SHP77 (cell line): ENCODE measurements at places on chromosomes 7 and 10.

DNA sequence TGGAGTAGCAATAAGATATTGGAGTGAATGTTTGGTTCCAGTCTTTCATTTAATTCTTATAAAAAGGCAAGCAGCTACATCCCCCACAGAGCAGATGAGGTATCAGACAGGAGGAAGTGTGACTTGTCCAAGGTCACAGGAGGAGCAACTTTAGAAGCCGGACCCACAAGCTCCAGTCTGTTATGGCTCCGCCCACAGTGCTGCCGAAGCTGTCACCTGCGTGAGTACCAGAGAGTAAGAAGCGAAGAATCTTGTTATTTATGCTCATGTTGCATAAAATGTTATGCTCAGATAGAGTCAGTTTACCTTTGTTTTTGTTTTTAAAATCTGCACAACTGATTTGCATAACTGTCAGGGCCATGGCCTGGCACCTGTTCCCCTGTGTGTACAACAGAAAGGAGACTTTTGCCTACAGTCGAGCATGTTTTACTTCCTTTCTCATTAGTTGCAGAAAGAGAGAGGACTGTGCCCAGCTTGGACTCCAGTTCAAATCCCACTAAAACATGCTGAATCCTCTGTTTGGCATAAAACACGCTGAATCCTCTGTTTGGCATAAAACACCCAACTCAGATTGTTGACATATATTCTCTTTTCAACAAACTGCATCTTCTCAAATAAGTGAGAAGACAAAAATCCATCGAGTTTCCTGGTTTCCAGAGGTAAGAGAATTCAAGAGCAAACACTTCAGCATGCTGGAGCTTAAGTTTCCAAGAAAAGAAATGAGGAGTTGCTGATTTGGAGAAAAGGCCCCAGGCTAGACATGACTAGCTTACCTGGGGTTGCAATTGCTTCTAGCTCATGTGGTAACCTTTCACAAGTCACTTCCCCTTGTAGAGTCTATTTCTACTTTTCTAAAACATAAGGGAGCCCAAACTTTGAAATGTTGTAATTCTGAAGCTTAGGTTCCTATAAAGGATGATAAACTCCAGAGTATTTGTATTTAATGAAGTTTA, 409.8 kb upstream of the ZMIZ1 start:
- no peak for DNase-seq

- no peak for DNase-seq
Observed at GRCh38 chr7:80699721-80700256, 61.3 kb downstream of the CD36 start.

- no peak for DNase-seq
Observed at GRCh38 chr7:117780832-117781231, 92.4 kb downstream of the CTTNBP2 start.

DNA sequence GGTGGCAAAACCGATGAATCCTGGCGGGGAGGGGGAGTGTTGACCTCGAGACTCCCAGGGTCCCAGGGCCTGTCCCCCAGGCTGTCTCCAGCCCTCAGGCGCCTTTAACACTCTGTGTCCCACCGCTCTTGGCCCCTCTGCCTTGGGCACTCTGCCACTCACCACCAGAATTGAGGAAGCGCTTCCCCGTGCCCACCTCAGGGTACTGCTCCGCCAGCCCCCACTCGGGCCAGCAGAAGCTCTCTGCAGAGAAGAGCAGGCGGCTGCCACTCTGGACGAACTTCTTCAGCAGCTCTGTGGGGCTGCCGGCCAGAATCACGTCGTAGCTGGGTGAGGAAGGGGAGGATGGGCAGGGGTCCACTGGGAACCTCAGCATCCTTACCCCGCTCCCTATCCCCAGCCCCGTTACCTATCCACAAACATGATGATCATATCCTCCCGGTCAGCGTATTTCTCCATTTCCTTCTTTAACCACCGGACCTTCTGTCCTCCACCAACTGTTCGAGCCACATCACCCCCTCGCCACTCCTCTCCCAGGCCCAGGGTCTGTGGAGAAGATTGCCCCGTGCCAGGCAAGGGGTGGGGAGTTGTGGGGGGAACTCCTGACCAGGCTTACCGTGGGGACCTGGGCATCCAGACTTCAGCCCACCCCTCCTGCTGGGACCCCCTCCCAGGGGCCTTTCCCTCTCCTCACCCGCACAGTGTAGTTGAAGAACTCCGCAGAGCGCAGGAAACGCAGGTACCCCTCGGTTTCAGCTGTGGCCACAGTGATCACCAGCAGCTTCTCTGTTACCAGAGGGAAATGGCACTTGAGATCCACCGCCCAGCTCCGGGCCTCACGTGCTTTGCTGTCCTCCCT, 1.2 kb downstream of the PLOD3 start:
- no peak for DNase-seq

DNA sequence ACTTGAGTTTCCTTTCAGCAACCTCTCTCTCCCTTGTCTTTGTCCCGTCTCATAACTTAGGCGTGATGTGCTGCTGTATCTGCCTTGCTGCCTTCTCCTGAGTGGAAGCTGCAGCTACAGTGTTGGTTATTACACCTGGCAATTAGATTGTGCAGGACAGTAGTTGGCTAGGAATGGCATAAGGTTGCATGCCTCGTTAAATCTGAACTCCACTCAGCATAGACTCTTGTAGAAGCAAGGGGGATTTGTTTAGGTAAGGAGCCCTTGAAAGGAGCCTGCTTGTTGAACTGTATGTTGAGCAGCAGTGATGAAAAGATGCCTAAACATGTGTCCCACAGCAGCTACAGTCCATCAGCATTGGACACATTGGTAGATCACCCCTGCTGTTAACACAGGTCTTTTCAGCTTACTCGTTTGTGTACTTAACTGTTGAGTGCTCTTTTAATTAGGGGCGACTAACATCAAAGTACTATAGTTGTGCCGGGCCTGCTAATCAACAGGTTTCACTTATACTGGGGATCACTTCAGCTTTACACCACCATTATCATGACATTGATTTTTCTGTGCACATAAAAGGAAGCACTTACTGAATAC, 225.0 kb downstream of the AUTS2 start:
- DNase-seq = no peak

- no peak for DNase-seq
Observed at GRCh38 chr10:78300526-78300925, 266.9 kb downstream of the RPS24 start.

DNA sequence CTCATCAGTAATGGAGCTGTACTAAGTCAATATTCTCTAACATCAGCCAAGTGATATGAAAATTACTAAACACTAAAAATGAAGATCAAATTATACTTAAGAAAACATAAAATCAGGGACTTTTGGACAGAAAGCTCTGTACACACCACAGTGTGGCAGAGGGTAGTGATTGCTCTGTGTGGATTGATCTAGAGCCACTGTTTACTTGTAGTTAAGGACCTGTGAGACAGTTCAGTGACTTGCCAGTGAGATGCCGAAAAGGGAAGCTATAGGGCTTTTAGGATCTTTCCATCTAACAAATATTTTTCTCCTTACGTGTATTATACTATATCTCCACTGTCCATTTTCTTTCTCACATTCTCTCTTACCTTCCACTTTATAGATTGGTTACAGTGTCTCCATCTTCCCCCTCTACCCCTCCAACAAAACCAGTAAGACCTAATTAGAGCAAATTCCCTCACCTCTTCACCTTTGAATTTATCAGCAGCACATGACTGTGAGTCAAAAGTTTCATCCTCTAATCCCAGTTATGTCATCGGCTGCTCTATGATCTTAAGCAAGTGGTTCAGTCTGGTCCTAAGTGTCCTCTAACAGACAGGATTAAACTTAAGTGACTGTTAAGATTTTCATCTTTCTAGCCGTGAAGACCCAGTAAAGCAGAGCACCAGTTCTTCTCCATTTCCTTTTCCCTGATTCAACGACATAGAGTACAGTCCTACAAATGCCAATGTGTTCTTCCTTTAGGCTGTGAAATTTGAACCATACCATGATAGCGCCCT, 6.9 kb downstream of the PIK3CG start:
- no peak for DNase-seq

- DNase-seq = no peak
Observed at GRCh38 chr10:21593986-21594385, 60.0 kb downstream of the MLLT10 start.

DNA sequence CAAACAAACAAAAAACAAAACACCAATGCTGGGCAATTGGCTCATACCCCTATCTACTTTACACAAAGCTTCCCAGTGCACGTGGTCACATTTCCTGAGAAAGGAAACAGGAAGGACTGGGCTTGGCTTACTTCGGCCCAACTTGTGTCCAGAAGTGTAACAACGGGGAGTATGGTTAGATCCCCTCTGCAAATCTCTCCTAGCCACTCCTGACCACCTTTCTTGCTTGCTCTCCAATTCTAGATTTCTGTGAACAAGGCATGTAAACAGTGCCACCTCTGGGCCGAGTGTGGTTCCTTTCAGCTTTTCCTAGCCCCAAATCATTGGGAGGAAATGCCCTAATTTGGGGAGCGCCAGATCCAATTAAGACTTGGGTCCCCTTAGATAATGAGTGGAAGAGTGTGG, 21.0 kb upstream of the FRAT2 start:
- no peak for DNase-seq

GRCh38 chr10:71755179-71755879, 18.0 kb downstream of the VSIR start:
- DNase-seq = no peak

DNA sequence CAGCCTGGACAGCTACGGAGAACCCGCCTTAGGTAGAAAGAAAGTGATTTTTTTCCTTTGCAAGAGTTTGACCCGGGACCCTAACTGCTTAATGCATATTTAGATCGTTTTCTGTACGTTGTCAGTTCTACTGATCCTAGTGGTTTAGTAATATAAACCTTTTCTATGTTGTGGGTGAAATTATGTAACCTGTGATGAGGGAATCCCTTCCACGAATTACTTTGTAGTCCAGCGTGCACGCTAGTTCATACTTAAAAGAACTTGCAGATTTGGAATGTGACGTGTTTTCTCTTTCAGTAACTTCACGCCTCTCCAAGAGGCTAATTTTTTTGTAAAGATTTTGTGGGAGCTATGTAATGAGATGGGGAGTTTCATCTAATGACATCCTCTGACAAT, 705 bp downstream of the SLF2 start:
- no peak for DNase-seq

GRCh38 chr10:112137154-112137987, 46.2 kb downstream of the GPAM start:
- peak; percentile 50 for DNase-seq

DNA sequence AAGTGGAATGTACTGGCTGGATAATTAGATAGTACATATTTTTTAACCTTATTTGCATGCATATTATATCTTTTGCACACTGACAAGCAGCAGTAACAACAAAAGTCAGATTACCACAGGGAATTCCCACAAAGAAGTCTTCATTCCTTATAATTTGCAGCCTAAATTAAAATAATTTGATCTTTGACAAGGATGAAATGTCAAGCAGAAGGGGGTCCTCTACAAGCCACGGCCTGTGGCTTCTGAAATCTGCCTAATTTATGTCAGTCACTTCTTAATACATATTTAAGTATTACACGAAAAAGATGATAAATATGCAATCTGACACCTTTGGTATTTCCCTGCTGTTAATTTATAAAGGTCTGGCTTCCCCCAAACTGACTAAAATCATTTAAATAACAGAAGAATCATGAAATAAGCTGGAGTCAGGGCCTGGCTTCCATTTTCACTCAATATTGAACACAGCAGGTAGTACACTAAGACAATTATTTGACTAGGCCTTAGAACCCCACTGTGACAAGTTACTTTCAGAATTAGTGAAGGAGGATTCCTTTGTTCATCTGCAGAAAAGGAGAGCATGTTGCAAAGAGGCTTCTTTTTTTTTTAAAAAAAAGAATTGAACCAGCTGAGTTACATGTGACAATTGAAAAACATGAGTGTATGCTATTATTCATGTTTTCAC, 351.1 kb upstream of the ETV1 start:
- DNase-seq = no peak

DNA sequence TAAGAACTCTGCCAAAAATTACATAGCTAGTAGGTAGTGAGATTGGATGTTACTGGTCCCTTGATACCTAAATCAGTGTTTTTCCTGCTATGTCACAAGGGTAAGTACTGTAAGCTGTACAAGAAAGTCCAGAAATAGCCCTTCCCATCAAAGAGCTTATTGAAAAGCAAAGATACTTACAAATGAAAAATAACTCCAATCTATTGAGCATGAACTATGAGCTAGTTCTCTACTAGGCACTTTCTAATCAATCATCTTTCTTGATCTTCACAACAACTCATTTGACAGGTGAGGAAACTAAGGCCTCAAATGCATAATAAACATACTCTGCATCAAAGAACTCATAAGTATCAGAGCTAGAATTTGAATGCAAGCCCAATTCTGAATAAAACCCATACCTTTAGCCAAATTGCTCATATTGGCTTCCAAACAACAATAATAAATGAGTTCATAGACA, 249.8 kb upstream of the TCF7L2 start:
- no peak for DNase-seq

DNA sequence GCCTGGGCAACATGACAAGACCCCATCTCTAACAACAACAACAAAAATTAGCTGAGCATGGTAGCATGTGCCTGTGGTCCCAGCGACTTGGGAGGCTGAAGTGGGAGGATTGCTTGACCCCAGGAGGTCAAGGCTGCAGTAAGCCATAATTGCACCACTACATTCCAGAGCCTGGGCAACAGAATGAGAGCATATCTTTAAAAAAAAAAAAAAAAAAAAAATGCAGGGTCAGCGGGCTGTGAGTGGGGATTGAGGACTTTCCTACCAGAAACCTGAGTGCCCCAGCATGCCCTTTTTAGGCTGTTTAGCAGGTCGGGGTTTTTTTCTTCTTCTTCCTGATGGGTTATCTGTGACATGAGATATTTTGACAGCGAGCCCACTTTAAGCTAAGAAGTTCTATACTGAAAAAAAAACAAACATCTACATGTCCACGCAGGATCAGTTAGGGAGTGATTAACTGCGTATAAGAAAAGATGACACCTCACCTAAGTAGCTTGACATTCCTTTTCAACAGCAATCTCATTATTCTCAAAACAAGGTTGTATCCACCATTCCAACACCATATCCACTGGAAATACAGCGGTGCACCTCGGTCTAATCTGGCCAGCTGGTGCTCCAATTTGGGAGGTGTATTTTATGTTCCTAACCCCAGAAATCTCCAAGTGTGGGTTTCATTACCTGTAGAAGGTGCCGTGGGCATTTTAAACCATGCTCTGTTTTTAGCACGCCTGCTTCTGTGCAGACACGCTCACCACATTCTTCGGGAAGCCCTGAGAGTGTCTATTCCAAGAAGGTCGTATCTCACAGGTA, 13.8 kb upstream of the RFC2 start:
- DNase-seq = no peak

GRCh38 chr7:94129443-94130140, 125.4 kb upstream of the BET1 start:
- DNase-seq = no peak

- DNase-seq = no peak
Observed at GRCh38 chr7:98990356-98990755, 112.0 kb downstream of the TRRAP start.

DNA sequence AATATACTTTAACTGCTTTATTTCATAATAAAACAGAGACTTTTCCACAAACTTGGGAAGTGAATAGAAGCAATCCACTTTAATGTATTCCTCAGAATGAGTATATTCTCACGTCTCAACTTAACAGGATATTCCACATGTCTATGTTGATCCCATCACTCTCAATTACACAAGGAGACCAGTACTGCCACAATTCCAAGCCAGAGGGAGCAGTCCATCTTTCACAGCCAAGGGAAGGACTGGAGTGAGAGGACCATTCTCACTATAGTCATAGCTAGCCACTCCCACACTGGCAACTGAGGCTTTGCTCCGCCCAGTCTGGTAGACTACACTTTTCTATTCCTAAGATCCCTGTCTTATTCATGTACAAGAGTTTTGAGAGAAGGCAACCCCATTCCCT, 553.9 kb downstream of the CNTNAP2 start:
- no peak for DNase-seq

GRCh38 chr7:50685135-50686065, 97.3 kb downstream of the GRB10 start:
- no peak for DNase-seq

GRCh38 chr7:64559206-64559605, 3.7 kb downstream of the ZNF680 start:
- no peak for DNase-seq
